ENCODE measurements at places on chromosomes 2 and 18. TPM values are rescaled to one million over a fixed set of nuclear protein-coding genes. Genes with fewer than 3 reads are reported as not detected.

SETBP1 gene
- total RNA-seq: 4.9 TPM

ABCB11 gene
- not detected for total RNA-seq

KRTCAP3 gene
- not detected for total RNA-seq

POTEJ gene
- not detected for total RNA-seq

SEPTIN10 gene
- total RNA-seq: 101 TPM

CNGA3 gene
- total RNA-seq: under 0.01 TPM

NT5C1B gene
- total RNA-seq: not detected

MRPL33 gene
- 64.5 TPM for total RNA-seq

C2orf72 gene
- total RNA-seq: 0.33 TPM

Measured in fibroblast of lung (primary cell).